ENCODE measurements at places on chromosomes 12 and 14.

- no peak for DNase-seq
Observed at GRCh38 chr12:62658910-62659309, 192.3 kb downstream of the MON2 start.

GRCh38 chr14:77459072-77459723 lies 1.3 kb downstream of the AHSA1 start:
- no peak for DNase-seq

DNA sequence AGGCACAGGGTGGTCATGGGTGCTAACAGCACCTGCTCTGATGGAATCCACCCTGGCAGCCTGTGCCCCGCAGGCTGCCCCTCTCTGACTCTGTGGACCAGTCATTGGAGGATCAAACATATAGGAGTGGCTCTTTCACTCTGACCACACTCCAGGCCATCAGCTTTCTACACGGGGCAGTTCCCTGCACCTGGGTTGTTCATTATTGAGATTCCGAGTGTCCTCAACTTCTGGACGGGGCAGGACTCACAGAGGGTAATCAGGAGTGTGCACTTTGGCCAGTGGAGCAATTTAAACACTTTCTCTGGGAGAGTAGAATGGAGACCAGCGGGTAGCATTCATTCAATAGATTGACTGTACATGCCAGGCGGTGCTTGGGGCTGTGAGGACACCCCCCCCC lies 94.8 kb downstream of the NINJ2 start:
- no peak for DNase-seq

GRCh38 chr12:49543914-49544815 lies 5.3 kb downstream of the KCNH3 start:
- no peak for DNase-seq

DNA sequence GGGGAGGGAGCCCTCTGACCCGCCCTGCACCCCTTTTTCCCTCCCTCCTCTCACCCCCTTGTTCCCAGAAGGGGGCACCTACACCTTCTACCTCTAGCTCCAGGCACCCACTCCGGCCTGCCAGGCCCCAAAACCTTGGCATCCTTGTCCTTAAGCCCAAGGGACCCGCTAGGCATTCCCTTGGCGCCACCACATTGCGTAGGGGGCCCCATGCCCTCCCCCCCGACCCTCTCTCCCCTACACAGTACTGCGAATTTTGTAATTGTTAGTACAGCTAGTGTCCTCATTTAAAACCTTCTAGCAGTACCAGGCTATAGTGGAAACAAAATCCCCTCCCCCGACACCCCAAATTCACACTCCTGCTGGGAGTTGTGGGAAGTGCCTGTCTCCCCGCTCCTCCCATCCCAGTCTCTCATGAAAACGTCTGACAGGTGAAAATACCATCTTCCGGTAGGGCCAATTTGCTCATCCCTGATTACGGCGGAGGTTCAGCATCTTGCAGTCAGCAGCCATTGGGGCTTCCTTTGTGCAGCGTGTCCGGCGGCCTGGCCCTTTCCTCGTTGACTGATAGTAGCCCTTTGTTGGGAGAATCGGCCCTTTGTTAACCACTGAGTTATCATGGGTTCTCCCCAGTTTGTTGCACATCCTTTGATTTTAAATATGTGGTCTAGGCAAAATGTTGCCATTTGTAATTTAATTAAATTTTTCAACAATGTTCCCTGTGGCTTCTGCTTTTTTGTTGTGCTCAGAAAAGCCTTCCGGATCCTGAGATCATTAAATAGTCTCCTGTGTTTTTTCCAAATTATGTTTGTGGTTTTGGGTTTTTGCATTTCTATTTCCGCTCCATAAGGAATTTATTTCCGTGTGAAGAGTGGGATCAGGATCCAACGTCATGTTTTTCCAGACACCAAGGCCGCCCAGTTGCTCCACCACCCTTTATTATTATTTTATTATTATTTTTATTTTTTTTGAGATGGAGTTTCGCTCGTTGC lies 7.9 kb upstream of the CEP170B start:
- no peak for DNase-seq

DNA sequence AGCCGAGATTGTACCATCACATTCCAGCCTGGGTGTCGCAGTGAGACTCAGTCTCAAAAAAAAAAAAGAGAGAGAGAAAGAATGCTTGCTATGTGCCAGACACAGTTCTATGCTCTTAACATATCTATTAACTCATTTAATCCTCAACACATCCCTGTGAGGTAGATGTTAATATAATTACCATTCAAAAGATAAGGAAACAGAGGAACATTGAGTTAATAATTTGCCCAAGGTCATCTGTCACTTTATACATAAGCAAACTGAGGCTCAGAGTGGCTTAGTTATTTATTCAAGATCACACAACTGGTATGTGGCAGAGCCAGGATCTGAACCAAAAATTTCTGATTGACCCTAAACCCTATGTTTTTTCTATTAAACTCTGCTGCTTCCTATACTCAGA lies 116.1 kb upstream of the BCAT1 start:
- DNase-seq = no peak

DNA sequence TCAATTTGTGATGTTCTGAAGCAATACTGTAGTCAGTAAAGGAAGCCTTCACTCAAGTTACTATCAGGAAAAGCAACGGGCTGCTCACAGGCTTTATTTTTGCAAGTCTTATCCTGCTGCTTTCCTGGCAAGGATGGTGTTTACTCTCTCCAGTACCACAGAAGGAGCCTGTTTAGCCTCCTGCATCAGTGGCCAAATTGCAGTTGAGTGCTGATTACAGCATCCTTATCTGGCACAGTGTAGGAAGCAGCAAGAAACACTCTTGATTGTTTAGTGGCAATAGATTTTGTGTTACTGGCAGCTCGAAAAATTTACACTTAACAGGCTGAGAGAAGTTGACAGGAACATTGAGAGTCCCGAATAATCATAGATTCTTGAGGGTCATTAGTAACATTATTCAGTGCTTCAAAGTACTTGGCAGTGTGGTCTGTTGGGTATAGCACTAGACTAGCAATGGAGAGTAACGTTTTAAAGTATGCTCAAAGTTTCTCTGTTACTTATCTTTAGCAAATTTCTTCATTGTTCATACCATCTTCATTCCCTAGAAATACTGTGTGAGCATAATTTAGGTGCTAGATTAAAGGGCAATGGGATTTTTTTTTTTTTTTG lies 11.7 kb downstream of the TULP3 start:
- DNase-seq = no peak

Data from GM18507 (cell line).